ENCODE measurements at places on chromosomes 13 and 19.

- peak; percentile 84 for DNase-seq
Measured at GRCh38 chr19:3986260-3987041, 1.2 kb upstream of the EEF2 start.

DNA sequence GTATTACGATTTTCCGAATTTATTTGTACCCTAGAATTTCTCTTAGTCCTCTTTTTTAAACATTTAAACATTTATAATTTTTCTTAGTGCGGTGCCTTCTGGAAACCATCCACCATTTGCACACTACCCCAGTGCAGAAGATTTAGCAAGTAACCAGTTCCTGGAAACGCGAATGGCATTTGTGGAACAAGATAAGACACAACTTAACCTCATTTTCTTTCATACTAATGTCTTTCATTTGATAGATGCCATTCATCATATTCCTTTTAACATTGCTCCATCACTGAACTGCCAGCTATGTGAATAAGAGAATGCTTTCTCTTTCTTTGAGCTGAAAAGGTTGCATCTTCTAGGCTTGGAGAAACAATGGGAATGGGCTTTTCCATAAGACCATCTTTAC lies 6.8 kb downstream of the FRY start:
- DNase-seq = no peak

- DNase-seq = no peak
Measured at GRCh38 chr13:94700051-94700535, 12.3 kb downstream of the SOX21 start.

- no peak for DNase-seq
Measured at GRCh38 chr19:31947436-31948115, 397.8 kb upstream of the ZNF507 start.

DNA sequence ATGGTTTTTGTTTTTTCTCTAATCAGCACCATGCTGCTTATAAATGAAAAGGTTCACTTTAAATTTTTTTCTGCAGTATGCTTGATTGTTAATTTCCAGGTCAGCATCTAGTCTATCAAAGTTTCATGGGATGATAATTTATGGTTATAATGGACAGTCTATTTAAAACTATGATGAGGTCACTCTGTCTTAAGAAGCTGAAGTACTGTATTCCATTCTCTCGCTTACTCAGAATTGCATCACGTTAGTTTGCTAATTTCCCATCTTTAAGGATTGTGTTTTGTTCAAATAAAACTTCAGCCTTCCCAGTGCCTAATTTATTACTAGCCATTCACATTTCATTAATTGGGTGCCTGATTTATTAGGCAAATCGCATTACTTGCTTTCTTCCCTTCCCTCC lies 94.3 kb downstream of the GPC6 start:
- DNase-seq = no peak

DNA sequence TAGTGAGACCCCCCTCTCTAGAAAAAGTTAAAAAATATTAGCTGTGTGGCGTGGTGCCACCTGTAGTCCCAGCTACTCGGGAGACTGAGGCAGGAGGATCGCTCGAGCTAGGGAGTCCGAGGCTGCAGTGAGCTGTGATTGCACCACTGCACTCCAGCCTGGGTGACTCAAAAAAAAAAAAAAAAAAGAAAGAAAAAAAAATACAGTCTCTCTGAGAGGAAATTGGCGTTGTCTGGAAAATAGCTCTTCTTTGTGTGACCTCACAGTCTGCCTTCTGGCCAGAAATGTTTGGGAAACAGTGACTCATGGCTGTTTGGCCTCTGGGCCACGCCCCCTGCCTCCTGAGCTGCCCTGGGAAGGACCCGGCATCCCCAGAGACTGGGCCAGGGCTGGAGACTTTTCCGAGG lies 10.7 kb downstream of the MARCHF2 start:
- peak; percentile 95 for DNase-seq

GRCh38 chr13:27920677-27921420 lies 1.0 kb downstream of the PDX1 start:
- DNase-seq = no peak

GRCh38 chr13:112583592-112584277 lies 4.2 kb downstream of the TUBGCP3 start:
- DNase-seq = peak; percentile 94

DNA sequence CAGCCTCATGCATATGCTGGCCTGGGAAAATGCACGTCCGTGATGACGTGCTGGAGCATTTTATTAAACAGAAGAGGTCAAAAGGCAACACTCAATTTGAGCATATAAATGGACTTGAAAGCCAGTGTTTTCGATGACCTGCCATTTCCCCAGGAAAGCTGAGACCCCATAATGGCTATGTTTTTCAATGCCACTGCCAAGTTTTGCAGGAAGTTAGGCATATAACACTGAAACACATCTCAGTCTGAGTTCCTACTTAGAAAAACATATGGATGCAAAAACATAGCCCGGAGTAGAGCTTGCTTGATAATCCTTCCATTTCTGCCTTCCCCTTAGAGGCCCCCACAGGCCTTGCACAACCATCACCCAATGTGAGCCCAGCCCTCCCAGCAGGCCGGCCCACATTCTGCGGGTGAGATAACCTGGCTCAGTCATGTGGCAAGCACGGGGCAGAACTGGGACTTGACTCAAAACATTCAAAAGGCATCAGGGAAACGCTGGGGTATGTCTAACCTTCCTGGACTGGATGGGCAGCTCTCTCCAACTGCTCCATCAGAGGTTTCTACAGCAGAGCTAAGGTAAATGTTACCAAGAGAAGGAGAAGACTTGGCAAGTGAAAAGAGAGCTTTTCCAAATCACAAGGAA lies 24.9 kb downstream of the EPS15L1 start:
- DNase-seq = peak; percentile 92

DNA sequence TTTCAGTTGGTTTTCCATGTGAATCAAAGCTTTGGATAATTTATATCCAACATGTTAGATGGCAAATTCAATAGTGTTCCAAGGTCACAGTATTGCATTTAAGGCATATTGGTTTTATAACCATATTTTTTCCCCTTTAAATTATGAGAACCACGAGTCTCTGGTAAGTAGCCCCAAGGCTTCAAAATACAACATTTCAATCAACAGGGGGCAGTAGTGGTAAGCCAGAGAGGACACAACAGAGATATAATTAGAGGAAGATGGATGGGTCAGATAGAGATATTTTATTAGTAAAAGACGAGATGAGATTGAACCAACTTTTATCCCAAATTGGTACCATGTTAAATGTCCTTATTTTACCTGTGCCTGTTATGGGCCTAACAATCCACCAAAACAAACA lies 53.1 kb downstream of the KL start:
- peak; percentile 59 for DNase-seq

DNA sequence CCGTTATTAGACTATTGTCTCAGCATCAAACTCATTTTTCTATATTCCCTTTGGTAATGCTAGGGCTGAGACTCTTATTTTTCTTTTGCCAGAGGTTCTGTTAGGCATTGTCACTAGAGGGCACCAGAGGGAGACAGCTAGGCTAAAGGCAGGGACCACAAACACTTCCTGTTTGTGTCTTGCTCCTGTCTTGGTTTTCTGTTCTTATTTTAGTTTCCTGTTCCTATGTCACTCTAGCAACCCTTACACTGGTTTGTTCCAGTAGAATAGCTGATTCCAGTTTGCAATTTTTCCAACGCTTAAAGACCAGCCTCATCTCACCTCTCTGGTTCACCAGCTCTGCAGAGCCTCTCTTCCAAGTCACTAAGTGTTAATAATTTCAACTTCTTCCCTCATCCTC lies 772.0 kb downstream of the DIAPH3 start:
- DNase-seq = peak; percentile 85

DNA sequence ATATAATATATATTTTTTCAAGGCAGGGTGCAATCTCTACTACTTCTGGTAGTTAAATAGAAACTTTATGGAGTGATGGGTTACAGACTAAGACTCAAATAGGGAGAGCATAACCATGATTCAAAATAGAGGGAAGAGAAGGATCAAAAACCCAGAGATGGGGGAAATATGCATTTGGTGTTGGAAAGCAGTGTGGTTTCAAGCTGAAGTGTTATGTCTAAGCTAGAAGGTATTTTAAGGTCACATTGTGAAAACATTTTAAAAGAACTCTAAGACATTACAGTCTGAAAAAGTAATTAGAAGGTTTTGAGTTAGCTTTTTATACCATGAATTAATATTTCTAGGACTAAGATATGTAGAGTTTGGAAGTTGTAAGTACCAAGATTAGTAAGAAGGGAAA lies 2741.4 kb downstream of the PCDH9 start:
- DNase-seq = no peak

GRCh38 chr13:110507678-110508381 lies 53.7 kb downstream of the RAB20 start:
- no peak for DNase-seq

DNA sequence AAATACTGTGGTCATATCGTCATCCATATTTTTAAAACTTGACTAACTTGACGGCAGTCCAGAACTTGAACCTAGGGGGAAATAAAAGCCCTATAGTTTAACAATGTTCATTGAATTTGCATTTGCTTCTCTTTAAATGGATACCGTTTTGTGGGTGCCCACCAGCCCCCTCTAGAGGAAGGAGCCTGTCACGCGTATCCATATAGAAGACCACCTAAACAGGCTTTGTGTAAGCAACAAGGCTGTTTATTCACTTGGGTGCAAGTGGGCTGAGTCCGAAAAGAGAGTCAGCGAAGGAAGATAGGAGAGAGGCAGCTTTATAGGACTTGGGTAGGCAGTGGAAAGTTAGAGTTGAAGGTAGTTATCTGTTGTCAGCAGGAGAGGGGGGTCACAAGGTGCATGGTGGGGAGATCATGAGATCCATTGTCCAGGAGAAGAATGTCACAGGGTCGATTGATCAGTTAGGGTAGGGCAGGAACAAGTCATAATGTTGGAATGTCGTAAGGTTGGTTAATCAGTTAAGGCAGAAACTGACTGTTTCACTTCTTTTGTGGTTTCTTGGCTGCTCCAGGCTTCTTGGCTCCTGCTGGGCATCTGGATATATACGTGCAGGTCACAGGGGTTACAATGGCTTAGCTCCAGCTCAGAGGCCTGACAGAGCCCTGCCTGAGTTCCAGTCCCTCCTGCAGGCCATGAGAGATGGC lies 42.5 kb upstream of the ANKRD10 start:
- no peak for DNase-seq
